IPS-NIHi11 (cell line): ENCODE measurements at places on chromosomes 6 and 20.

DNA sequence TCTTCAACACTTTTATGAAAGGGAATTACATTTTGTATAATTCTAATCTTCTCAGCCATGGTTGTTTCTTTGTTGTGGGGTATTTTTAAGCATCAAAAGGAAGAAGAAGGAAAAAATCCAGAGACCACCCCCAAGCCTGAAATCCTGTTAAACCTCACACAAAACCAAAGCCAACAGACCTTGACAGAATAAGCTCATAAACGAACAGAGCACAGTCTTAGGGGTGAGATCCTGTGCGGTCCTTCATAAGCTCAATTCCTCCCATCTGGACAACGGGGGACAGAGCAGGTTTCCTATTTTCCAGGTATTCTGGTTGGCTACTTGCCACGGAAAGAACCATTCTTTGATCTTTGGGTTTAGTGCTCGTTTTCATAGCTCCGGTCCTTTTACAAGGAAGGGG lies 151.3 kb upstream of the SULF2 start:
- DNase-seq: no peak

- no peak for DNase-seq
Observed at GRCh38 chr6:107822176-107823046, 1.7 kb downstream of the SCML4 start.

DNA sequence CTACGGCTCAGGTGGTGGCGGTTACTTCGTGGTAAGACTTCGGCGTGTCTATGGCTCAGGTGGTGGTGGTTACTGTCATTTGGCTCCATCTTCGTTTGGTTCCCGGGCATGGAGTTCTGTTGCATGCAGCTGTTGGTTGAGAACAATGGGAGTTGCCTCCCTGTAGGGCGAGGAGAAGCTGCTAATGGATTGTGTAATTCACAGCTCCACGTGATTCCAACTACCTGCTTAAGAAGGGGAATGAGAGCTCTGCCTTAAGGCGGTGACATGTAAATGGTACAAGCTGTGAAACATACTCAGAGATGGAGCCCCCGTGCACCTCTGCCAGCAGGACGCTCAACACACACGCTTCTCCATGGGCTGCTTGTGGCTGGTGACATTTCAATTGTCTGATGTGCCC lies 12.4 kb upstream of the DACT2 start:
- DNase-seq: peak; percentile 70

DNA sequence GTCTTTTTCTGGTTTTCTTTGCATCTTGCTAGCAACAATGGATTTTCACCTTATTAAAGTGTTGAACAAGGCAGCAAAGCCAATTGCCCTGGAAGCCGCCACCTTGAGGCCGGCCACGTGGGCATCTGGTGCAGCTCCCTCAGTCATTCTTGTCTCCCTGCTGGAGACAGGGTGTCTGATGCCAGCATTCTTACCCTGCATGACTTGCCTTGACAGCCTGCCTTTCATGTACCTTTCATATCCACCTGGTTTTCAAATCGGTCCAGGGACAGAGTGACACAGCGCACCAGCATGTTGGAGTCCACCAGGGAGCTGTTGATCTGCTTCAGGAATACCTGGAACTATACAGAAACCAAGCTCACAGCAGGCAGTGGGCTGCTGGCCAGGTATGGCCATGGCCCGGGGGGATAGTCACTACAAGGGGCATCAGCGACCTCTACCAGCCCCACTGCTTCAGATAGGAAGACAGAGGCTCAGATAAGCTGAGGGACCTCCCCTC lies 49.8 kb downstream of the MYH7B start:
- DNase-seq: peak; percentile 9

- no peak for DNase-seq
Observed at GRCh38 chr6:132003516-132004178, 52.5 kb upstream of the CCN2 start.

- no peak for DNase-seq
Observed at GRCh38 chr20:50722424-50723155, 8.8 kb upstream of the PARD6B start.

DNA sequence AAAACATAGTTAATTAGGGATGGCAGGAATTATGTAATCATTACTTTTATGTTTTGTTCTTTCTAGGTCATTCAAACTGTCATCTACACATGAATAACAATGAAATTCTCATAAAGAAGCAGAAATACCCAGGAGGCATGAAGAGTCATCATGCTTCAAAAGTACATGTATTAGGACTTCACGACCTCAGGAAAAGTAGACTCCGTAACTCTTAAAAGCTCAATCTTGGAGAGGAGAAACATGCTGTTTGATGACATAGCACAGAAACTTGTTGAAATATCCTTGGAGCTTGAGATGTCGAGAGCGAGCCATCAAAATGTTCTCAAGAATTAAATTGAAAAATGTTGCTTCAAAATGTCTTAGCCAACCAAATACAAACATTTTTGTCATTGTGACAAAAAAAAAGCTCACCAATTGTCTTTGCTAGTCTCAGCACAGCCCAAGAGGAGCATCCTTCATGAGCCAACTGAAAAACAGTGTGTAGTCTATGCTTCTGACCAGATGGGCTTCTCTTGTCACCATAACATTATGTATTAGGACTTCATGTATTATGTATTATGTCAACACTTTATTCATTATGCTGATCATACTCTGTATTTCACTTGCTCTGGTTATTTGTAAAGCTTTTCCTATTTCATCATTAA lies 28.2 kb upstream of the ANKEF1 start:
- DNase-seq: no peak

GRCh38 chr6:120816794-120817193 lies 517.5 kb downstream of the TBC1D32 start:
- DNase-seq: no peak

DNA sequence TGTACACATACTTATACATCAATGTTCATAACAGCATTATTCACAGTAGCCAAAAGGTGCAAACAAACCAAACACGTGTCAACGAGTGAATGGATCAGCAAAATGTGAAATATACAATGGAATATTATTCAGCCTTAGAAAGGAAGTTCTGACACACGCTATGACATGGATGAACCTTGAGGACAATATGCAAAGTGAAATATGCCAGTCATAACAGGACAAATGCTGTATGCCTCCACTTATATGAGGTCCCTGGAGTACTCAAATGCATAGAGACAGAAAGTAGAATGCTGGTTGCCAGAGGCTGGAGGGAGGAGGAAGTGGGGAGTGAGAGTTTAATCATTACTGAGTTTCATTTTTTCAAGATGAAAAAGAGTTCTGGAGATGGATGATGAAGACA lies 37.8 kb upstream of the IGF2R start:
- DNase-seq: no peak

DNA sequence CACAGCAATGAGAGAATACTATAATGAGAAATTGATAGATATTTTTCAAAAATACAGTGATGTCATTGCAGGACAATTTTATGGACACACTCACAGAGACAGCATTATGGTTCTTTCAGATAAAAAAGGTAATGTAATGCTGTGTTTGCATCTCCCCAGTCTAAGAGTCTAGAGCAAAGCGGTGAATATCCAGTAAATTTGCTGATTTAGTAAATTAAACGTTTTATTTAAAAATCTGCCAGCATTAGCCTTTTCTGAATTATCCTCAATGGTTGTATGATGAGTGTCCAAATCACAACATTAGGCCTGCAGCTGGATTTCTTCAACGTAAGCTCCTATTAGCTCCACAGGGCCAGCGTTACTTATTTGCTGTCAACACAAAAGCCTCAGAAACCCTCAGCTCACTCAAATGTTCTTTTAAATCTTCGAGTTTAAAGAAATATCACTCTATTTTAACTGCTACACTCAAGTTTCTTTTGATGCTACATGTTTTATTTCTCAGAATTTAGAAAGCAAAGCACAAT lies 16.0 kb downstream of the SMPDL3A start:
- DNase-seq: no peak

DNA sequence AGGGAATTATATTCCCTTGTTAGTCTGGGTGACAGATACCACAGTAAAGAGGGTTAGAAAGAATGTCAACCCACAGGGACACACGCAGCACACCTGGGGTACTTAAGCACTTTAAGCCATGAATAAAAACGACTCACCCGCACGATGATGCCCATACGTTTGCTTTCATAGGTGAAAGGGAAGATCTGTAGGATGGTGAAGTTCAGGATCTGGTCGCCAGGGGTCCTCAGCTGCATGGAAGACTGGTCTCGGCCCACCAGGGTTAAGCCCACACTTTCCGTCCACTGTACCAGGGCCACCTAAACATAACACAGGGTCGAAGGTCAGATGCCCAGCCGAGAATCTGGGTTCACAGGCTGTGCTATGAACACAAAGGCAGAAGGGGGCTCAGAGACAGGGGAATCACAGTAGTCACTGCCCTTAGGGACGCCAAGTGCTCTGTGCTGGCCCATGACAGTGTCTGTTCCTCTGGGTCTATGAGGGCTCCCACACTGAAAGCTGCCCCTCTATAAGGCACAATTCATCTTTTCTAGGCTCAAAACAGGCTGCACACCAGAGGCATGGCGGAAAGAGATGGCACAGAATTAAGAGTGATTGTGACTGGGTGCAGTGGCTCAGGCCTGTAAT lies 96.8 kb upstream of the NFATC2 start:
- peak; percentile 76 for DNase-seq

DNA sequence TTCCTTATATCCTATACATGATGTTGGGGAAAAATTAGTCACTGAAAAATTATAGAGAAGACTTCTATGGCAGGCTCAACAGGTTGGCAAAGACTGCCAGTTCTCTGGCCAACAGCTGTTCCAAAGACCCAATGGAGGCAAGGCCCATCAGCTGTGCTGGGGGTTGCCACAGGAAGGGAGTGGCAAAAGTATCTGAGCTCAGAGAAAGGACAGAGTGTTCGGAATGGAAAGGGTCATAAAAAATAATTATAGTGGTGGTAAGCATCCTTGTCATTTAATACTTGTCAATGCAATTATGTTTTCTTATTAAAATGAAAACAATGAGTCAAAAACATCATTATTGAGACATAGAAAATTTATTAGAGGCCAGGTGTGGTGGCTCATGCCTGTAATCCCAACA lies 36.1 kb downstream of the FASTKD5 start:
- DNase-seq: no peak

DNA sequence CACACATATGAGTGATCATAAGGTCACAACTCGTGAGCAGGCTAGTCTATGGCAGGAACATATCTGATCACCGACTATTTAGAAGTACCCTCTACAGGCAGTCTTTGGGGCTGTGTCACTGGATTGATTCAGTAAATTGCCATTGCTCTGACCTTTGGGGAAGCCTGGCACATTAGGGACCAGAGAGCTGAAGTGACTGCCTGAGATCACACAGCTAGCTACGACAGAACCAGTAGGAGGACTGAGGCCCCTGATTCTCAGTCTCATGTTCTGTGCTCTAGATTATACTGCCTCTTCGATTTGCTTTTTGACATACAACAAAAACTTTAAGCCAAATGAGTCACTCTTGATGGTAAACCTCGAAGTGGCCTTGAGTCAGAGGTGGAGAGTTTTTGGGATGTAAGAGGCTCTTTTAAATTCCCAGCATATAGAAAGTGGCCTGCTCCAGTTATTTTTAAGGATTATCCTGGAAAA lies 247.5 kb upstream of the SUPT3H start:
- no peak for DNase-seq

DNA sequence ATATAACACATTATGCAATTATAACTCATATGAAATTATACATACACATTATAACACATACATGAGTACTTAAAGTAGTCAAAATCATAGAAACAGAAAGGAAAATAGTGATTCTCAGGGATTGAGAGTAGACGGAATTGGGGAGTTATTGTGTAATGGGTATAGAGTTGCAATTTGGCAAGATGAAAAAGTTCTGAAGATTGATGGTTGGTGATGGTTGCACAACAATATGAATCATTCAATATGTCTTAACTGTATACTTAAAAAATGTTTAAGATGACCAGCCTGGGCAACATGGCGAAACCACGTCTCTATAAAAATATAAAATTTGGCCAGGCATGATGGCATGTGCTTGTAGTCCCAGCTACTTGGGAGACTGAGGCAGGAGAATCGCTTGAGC lies 372.7 kb downstream of the CDKAL1 start:
- no peak for DNase-seq

- peak; percentile 14 for DNase-seq
Observed at GRCh38 chr6:127855542-127856159, 45.2 kb downstream of the THEMIS start.

DNA sequence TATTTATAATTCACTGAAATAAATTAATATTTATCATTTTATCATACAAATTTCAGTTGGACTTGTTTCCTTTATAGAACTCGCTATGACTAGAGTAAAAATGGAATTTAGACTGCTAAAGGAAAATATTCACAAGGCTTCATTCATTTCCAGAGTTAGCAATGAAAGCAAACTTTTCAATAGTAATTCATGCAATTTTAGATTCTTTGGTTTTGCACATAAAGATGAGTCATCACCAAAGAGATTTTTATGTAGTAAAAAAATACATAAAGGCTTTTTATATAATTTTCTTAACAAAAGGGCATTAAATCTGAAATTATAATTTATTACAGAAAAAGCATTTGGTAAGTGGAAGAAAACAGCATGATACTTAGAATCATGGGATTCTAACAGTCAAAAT lies 37.2 kb upstream of the STXBP5 start:
- no peak for DNase-seq

DNA sequence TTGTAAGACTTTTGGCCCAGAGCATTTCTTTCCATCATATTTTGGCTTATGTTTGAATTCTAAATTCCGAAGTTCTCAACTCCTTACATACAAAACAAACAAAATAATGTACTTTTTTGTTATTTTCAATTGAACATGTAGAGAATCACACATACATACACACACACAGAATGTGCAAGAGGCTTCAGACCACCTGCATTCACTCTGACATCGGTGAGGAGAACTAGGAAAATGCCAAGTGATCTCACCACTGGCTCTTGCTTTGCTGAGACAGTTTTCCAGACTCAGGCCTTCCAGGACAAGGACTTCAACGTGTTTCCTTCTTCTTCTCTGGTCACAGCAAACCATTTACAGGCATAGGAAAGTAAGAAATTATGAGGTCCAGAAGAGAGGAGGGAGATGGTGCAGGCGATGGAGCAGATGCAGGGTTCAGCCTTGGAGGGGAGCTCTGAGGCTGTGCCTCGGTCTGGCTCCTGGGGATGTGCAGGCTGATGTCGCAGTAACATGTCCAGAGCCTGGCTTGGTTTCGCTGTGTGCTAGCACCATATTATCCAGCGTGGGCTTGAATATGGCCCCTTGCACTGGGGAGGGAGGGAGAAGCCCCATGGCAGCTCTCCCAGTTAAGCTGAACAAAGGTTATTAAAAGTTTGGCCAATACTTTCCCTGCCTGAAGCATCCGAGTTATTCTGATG lies 93.4 kb downstream of the DACT2 start:
- DNase-seq: no peak

- DNase-seq: peak; percentile 31
Observed at GRCh38 chr20:4949833-4950178, 51.5 kb downstream of the SLC23A2 start.

DNA sequence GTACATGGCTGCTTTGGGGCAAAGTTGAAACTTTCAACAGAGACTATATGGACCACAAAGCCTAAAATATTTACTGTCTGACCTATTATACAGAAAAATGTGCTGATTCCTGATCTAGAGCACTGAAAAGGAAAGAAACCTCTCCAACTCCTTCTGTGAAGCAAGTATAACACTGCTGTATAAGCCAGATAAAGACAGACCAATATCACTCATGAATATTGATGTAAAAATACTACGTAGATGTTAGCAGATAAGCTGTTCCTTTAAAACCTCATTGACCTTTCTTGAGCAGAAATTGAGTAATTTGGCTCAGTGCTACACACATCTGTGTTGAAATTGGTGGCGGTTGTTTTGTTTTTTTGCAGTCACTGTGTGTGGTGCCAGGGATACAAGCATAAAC lies 69.9 kb upstream of the HDAC2 start:
- DNase-seq: no peak

- DNase-seq: no peak
Observed at GRCh38 chr6:129007701-129008373, 124.9 kb downstream of the LAMA2 start.
